A549 treated with dexamethasone at 1 μM for 4 hours (cell line): ENCODE measurements at places on chromosomes 1 and 21. TPM values are rescaled to one million over a fixed set of nuclear protein-coding genes. Genes with fewer than 3 reads are reported as not detected.

Gene OPRD1
- 0.01 to 0.02 TPM (median 0.02 TPM) in 4 of 5 replicates, not detected in the other for total RNA-seq

Gene OR1C1
- total RNA-seq, result not detected in 5 replicates

Gene OR2L5
- not detected in 5 replicates for total RNA-seq

Gene KCNJ9
- total RNA-seq, result not detected in 5 replicates

Gene ACKR1
- 0.05 to 0.20 TPM (median 0.07 TPM) in 3 of 5 replicates, not detected in the others for total RNA-seq

Gene IL12RB2
- total RNA-seq, result 0.09 to 0.18 TPM (median 0.15 TPM) in 4 of 5 replicates, not detected in the other

Gene OR10Z1
- total RNA-seq, result not detected in 5 replicates
